Activated CD4-positive, alpha-beta T cell treated with anti-CD3 and anti-CD28 coated beads for 4 hours (primary cell): ENCODE measurements at places on chromosomes 2 and 18.

DNA sequence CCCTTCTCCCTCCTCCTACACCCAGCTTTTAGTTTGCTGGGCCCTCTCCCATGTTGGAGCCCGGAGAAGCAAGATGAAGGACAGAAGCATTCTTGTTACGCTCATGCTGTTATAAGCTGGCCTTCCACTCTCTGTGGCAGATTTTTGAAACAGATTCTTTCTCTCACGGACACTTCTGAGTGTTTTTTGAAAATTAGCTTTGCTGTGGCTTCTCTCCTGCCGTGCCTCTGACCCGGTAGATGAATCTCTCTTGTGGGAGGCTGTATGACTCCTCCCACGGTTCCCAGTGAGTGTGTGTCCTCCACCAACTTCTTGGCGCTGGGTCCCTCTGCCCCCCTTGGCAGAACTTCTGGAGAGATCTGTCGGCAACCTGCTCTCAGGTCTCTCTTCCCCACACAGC, 269.3 kb upstream of the MYT1L start:
- no peak for DNase-seq

GRCh38 chr2:68231061-68231372, 21.3 kb downstream of the PPP3R1 start:
- DNase-seq: no peak

- DNase-seq: no peak
These were observed 31.9 kb upstream of the C1GALT1C1L start for GRCh38 chr2:43708178-43708577.

DNA sequence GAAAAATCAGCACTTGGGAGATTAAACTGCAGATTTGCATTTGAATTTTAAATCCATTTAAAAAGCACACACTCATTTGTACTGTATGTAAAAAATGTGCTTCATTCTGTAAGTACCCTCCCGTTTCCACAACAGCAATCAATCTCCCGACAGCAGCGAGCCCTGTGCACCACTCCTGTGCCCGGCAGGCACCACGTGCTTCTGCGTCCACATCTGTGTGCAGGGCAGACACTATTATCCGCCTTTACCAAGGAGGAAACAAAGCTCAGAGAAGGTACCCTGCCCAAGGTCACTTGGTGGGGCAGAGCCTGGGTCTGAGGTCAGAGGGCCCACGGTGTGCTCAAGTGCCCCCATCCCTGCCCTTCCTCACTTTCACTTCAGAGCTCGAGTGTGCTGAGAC, 7.5 kb downstream of the HSBP1L1 start:
- no peak for DNase-seq

GRCh38 chr2:134152045-134153010, 101.5 kb upstream of the MGAT5 start:
- no peak for DNase-seq

- no peak for DNase-seq
These were observed 138.7 kb upstream of the ZNF516 start for GRCh38 chr18:76633588-76634269.

GRCh38 chr2:88765154-88765888, 73.8 kb downstream of the RPIA start:
- peak; percentile 37 for DNase-seq
